ENCODE measurements at places on chromosomes 12 and 14. TPM values are rescaled to one million over a fixed set of nuclear protein-coding genes. Genes with fewer than 3 reads are reported as not detected.

Gene SYCP3
- total RNA-seq: 0.26 TPM

Gene FGD6
- total RNA-seq: 0.66 TPM

Gene SERPINA1
- total RNA-seq: 11.1 TPM

DNA sequence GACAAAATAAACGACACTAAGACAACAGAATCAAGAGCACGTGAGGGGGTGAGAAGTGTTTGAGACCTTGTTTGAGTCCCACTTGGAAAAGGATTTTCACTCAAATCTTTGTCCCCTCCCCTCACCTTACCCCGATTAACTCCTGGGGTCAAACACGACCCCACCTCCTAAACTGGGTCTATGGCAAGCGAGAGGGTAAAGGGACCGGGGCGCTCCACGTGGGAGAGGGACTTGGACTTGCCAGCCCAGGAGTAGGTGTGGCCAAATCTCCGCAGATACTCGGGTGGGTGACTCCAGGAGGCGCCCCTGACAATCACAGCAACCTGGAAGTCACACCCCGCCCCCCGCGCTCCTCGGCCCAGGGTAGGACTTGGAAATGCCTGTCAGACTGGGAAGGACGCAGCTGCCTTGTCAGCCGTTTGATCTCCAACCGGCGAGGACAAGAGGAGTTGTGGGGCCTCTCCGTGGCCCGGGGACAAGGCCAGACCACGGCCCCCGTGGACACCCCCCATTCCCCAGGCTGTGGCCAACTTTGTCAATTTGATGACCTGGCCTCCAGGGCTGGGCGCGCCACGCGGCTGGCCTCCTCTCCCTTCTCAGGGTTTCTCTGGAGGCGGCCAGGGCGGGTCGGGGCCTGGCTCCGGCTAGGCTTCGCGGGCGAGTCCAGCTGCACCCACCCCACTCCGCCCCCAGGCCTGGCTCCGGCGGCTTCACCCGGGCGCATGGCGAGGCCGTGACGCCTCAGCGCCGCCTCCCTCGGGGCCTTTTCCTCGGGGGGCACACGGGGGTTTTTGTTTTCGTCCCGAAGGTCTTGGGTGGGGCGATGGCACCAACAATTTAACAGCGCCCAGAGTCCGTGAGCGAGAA lies 1.1 kb upstream of the BCL11B start:
- peak overlapping the region; percentile 74 for H3K27ac ChIP-seq
- DNase-seq: peak; percentile 67
- no peaks in the 10 kb centered on the region for H3K36me3 ChIP-seq
- H3K27me3 ChIP-seq: no peaks in the 10 kb centered on the region
- H3K4me3 ChIP-seq: peak overlapping the region; percentile 90
- peaks cover 32% of the 10 kb centered on the region for H3K4me1 ChIP-seq

- no peaks in the 10 kb centered on the region for H3K27me3 ChIP-seq
- H3K4me1 ChIP-seq: no peaks in the 10 kb centered on the region
- H3K4me3 ChIP-seq: no peak overlapping the region
- H3K36me3 ChIP-seq: no peaks in the 10 kb centered on the region
- no peak overlapping the region for H3K27ac ChIP-seq
- DNase-seq: no peak
These were observed 132.2 kb downstream of the ANO4 start for GRCh38 chr12:100926669-100927248.

- no peak overlapping the region for H3K27ac ChIP-seq
- no peaks in the 10 kb centered on the region for H3K27me3 ChIP-seq
- H3K36me3 ChIP-seq: no peaks in the 10 kb centered on the region
- no peak for DNase-seq
- H3K4me1 ChIP-seq: peaks cover 7% of the 10 kb centered on the region
- no peak overlapping the region for H3K4me3 ChIP-seq
These were observed 12.4 kb upstream of the EVL start for GRCh38 chr14:100052819-100053218.

- H3K27ac ChIP-seq: no peak overlapping the region
- no peaks in the 10 kb centered on the region for H3K36me3 ChIP-seq
- DNase-seq: no peak
- no peak overlapping the region for H3K4me3 ChIP-seq
- H3K4me1 ChIP-seq: no peaks in the 10 kb centered on the region
- no peaks in the 10 kb centered on the region for H3K27me3 ChIP-seq
These were observed 33.5 kb downstream of the SNRNP35 start for GRCh38 chr12:123491481-123491880.

GRCh38 chr14:90319634-90320541 lies 11.9 kb downstream of the NRDE2 start:
- H3K27ac ChIP-seq: no peak overlapping the region
- no peak for DNase-seq
- H3K4me1 ChIP-seq: no peaks in the 10 kb centered on the region
- H3K4me3 ChIP-seq: no peak overlapping the region
- peaks cover 23% of the 10 kb centered on the region for H3K36me3 ChIP-seq
- H3K27me3 ChIP-seq: no peaks in the 10 kb centered on the region

GRCh38 chr12:108419949-108420348 lies 80.8 kb upstream of the CMKLR1 start:
- H3K4me1 ChIP-seq: no peaks in the 10 kb centered on the region
- DNase-seq: no peak
- no peak overlapping the region for H3K4me3 ChIP-seq

DNA sequence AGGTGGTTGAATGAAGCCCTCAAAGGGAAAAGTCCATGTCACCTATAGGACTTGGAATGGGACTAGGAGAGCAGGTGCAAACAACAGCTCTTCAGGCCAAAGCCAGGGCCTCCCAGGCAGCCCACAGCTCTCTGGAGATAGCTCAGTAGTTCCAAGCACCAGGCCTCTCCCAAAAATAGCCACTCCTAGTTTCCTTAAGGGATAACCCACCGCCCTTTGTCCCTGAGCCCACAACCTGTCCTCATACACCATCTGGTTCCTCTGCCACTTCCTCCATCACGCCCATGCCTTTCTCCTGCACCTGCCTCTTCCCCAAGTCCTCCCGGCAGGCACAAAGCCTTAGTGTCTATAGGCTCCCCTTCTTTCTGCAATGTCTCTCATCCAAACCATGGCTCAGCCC lies 2.1 kb downstream of the RAB15 start:
- no peak for DNase-seq
- peaks cover 16% of the 10 kb centered on the region for H3K4me1 ChIP-seq
- H3K27me3 ChIP-seq: no peaks in the 10 kb centered on the region
- H3K27ac ChIP-seq: no peak overlapping the region
- no peak overlapping the region for H3K4me3 ChIP-seq
- H3K36me3 ChIP-seq: no peaks in the 10 kb centered on the region

DNA sequence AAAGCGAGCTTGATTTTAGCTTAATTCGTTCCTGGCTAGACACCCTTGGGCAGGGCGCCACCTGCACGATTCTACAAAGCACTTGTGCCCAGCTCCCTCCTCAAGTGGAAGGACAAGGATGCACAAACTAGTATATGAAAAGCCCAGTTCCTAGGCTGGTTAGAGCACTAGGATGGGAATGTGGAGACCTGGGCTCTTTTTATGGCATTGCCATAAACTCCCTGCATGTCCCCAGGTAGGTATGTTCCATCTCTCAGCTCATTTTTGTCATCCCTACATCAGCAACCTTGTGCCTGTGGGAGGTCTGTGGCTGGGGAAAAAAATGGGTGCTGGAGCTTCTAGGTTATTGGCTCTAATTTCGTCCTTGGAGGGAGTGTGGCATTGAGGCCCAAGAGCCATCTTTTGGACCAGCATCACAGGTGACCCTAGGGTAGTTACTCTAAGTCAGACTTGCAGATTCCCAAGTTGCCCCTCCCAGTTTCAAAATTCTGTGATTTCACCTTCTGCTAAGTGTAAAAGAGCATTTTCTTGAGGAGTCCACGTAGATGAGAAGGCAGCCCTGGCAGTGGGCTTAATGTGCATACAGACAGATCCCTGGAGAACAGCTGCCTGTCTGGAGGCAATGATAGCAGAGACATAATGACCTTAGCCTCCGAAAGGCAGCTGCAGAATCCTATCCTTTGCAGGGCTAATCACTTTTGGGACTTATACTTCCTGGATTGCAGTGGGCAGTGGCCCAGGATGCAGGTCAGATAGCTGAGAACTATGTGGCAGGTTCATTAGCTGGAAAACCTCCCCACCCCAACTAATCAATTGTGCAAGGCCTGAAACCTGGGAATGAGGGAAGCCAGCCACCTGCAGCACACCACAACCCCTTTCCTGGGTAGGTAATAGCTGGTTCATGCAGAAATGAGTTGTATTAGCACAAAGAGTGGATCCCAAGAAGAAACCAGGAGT lies 47.6 kb upstream of the BDKRB2 start:
- peaks cover 3% of the 10 kb centered on the region for H3K27me3 ChIP-seq
- H3K4me3 ChIP-seq: no peak overlapping the region
- no peaks in the 10 kb centered on the region for H3K36me3 ChIP-seq
- no peaks in the 10 kb centered on the region for H3K4me1 ChIP-seq
- H3K27ac ChIP-seq: no peak overlapping the region

GRCh38 chr14:87996291-87996592 lies 3.3 kb upstream of the GALC start:
- no peaks in the 10 kb centered on the region for H3K27me3 ChIP-seq
- peaks cover 7% of the 10 kb centered on the region for H3K4me1 ChIP-seq
- no peak for DNase-seq
- no peak overlapping the region for H3K4me3 ChIP-seq
- peak overlapping the region; percentile 98 for H3K27ac ChIP-seq
- H3K36me3 ChIP-seq: no peaks in the 10 kb centered on the region

- H3K27ac ChIP-seq: no peak overlapping the region
- no peaks in the 10 kb centered on the region for H3K36me3 ChIP-seq
- no peaks in the 10 kb centered on the region for H3K27me3 ChIP-seq
- DNase-seq: no peak
- no peak overlapping the region for H3K4me3 ChIP-seq
These were observed 61.0 kb upstream of the BTG1 start for GRCh38 chr12:92206596-92206995.
